ENCODE measurements at places on chromosomes 16 and 17.

DNA sequence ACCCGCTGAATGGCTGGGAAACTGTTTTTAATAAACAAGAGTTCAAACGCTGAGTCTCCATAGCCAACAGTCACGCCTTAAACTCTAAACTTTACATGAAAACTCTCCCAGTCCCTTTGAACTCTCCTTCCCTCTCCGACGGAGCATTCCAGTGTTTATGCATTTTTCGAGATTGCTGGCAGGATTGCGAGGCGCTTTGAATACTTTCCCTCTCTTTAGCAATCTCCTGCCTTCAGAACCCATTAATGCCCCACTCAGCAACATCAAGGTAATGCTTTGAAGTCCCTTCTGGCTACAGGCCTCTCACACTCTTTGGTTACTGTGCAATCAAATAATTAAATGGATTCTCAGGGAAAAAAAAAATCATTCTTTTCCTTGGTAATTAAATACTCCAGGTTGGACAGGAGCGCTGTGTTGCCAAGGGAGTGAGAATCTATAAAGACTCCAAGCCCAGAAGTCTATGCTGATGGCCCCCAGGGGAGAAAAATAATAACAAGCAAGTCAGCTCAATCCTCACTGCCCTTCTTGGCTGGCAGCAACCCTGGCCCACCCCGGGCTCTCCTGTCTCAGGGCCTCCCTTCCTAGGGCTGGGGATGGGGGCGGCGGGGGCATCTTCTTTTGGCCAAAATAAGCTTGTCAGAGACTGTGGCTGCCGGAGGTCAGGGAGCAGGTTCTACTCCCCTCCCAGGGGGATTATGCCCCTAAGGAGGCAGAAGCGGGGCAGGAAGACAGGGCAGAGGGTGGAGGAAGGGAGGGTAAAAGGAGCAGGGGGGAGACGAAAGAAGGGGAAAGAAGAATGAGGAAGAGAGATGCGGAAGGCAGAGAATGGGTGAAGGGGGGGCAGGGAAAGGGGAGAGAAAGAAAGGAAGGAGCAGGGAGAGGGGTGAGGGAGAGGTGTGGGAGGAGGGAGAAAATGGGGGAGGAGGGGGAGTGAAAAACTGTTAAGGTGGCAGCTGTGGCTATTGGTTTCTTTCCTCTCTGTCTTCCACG, 45.2 kb downstream of the AXIN2 start:
- no peak for DNase-seq

DNA sequence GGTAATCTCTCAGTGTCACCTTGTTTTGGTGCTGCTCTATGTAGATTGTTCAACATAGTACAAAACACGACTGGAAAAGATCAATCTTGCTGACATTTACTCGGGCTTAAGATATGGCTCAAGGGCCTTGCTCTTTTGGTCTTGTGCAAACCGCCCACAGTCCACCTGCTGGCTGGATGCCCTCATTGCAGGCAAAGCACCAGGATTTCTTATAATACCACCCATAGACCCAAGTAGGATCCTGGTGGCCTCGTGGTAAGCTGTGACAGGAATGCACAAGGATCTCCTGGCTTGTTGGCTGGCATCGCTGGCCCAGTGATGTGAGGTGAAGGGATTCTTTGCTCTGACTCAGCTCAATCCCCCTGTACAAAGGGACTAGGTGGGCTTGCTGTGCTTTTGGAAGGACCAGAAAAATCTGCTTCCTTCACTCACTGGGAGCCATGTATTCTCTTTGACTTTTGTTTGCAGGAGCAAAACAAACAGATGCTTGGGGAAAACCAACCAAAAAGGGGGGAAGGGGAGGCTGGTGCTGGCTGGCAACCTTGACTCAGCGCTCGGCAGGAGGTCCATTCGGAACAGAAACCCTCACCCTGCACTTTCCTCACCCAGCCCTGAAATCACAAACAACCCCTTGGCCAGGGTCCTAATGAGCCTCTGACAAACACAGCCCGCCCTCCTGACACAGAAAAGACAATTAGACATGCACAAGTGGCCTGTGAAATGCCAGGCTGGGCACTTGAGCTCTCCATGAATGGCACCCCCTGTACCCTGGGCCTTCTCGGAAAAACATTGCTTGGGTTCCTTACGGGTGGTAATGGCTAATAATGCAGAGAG, 36.6 kb upstream of the MED9 start:
- peak; percentile 47 for DNase-seq

DNA sequence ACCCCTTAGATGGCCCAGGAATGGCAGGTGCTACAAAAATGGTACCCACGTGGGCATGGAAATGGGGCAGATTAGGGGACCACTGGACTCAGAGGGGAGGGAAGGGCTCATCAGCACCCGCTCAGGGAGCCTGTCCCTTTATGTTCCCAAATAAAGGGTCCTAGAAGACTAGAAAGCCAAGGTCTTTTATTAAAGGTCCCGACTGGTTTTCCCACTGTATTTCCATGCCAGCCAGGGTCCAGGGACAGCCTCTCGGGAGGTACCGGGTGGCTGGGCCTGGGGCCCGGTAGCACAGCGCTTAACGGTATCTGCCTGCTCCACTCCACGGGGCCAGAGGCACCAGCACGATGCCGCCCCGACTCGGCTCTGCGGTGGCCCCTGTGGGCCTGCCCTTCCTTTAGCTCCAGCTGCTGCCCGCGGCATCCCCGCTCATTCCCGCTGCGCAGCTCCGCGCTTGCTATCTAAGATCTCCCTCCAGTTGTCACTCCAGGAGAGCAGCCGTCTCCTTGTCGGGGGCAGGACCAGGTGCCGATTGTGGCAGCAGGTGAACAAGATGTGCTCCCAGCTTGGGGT, 1.4 kb downstream of the NT5C start:
- DNase-seq, result no peak

DNA sequence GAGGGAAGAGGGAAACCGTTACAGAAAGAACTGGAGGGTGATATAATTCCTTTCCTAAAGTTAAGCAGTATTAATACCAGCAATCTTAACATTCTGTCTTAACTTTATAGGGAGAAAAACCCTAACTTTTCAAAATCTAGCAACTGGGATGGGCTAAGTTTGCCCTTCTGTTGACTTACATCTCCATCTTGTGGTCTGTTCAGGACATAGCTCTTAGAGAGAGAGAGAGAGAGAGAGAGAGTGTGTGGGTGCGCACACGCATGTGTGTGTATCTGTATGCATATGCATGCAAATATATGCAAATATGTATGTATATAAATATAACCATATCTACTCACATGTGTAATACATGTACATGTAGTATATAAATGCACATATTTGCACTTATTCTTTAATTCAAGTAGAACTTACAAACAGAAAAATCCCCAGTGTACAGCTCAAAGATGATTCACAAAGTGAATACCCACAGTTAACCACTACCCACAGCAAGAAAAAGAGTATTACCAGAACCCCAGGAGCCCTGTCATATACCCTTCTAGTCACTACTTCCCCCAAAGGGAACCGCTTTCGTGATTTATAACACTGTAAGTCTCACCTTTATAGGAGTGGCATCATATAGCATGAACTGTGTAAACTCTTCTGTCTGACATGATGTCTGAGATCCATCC, 46.5 kb downstream of the STX8 start:
- DNase-seq, result no peak

DNA sequence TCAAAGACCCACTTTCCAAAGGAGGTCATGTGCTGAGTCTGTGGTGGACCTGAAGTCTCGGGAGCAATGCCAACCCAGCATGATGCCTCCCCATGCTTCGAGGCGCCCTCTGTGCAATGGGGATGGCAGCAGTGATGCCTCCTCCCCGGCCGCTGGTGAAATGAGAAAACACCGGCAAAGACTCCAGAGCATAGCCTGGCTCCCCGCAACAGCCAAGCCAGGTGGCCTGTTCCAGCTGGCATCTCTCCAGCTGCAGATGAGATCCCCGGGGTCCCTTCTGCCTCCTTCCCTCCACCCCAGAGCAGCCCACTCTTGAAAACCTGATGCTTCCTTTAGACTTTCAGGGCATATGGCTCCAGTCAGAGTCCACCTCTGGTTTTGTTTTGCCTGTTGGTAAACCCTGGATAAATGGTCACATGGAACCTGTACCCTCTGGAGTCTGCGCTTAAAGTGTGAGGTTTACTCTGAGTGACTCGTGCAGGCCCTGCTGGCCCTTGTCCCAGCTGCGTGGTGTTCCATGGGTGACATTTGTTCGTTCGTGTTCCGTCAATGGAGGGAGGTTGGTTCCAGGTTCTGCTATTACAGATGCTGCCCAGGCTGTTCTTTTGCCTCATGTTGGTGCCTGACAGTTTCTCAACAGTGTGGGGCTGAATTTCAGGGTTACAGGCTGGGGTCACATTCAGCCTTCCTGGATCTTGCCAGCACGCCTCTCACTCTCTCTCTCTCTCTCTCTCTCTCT, 181.8 kb upstream of the CIBAR2 start:
- no peak for DNase-seq

GRCh38 chr17:39009581-39010001, 42.4 kb upstream of the FBXO47 start:
- no peak for DNase-seq

GRCh38 chr17:80845069-80845862, 146.4 kb upstream of the CHMP6 start:
- no peak for DNase-seq

DNA sequence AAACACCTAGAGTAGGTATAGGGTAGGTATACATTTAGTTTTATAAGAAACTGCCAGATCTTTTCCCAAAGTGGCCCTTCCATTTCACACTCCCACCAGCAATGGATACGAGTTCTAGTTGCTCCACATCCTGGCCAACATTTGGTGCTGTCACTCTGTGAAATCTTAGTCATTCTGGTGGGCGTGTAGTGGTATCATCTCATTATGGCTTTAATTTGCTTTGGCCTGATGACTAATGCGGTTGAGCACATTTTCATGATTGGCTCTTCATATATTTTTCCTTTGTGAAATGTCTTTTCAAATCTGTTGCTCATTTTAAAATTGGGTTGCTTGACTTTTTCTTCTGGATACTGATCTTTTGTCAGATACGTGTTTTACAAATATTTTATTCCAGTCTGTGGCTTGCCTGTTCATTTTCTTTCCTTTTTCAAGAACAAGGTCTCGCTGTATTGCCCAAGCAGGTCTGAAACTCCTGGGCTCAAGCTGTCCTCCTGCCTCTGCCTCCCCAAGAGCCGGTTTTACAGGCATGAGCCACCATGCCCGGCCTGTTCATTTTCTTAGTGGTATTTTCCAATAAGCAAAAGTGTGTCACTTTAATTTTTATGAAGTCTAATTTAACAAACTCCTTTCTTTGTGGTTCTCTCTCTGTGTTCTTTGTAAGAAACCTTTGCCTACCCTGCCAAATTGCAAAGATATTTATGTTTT, 192.4 kb downstream of the SEC14L1 start:
- DNase-seq, result no peak

DNA sequence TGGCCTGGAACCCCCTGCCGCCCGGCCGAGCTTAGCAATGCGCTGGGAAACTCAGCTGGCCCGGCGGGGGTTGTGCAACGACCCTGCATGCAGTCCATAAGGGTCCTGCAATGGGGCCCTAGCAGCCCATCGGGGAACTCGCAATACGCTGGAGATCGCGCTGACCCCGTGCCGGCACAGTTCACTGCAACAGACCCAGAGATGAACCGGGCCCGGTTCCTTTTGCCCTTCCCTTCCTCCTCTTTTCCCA, 375 bp downstream of the SLC25A11 start:
- no peak for DNase-seq

DNA sequence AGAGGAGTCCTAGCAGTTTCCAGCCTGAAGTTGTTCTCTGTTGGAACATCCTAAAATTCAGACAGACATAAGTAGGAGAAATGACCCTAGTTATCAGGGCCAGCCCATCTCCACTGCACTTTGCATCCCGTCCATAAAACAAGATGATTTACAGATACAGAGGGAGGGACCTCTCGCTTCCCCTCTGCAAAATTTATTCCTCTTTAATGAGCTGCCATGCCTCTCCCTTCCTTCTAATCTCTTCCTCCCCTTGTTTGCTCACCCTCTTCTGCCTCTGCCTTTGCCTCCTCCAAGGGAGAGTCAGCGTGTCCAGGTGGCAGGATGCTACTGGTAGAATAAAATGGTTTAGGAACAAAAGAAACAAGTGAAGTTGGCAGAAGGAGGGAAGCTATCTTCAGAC, 351.3 kb downstream of the SOX9 start:
- DNase-seq, result no peak

GRCh38 chr16:29983420-29984136, 9.9 kb downstream of the TAOK2 start:
- no peak for DNase-seq

DNA sequence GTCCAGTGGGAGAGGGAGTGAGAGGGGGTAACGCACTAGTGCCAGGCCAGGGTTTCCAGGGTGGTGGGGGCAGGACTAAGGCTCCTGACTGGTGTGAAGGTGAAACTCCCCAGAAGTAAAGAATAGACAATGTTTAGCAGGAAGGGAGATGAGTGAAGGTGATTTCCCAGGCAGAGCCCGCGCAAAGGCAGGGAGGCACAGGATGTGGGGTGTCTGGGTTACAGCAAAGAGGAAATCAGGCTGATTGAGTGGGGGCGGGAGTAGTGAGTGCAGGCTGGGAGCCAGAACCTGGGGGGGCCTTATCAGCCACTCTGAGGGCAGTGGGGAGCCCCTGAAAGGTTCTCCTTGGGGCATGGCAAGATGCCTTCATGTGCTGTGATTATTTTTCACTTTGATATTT, 167.5 kb downstream of the UTP18 start:
- DNase-seq, result peak; percentile 68

DNA sequence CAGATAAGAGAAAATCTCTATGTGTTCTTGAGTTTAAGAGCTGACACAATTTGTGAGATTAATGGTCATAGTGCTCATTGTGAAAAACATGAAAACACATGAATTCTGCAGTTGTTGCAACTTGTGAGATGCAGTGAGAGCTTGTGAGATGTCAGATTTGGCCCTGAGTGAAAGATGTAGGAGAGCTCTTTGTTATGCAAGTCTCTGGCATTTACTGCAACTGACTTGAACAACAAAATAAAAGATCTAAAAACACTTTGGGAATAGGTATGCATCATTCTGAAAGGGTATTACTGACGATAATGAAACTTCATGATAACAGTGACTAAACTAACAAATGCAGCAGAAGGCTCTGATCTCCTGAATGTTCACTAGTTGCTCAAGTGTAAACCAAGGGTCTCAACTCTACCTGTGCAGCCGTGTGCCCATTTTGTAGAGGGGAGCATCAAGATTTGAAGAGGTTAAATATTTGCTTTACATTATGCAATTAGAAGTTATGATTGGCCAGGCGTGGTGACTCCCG, 50.8 kb upstream of the SMIM36 start:
- DNase-seq, result no peak

GRCh38 chr17:73305845-73306836, 5.7 kb downstream of the CDC42EP4 start:
- no peak for DNase-seq
